ENCODE measurements at places on chromosomes 1 and 21. TPM values are rescaled to one million over a fixed set of nuclear protein-coding genes. Genes with fewer than 3 reads are reported as not detected.

DNA sequence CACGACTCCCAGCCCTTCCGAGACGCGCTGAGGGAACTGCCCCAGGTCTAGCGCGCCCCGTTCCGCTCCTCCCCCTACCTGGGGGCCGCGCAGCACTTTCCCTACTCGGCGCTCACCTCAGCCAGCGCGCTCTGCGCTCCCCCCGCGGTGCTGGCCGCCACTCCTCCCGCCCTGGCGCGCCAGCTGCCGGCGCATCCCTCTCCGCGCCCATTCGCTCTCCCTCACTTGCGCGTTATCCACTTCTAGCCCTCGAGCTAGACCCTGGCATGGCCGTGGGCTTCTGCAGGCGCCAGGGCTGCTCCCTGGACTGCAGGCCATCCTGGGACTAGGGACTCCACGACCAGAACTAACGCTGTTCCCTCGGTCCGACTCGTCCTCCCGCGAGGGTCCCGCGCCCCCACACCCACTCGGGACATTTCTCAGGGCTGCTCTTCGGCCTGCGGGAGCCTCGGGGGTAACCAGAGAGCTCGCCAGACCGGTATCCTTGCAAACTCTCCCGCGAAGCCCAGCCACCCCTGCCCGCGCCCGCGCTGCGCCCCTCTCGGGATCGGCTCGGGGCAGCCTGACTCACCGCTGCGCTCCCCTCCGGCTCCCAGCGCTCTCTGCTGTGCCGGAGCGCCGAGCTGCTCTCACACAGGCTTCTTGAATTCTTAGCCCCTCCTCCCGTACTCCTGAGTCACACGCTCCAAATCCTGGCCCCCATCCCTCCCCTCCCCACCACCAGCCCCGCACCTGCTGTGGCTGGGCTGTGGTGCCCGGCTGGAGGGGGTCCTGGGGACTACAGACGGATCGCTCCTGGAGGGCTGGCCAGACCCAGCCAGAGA lies at the start of gene NGF:
Gene NGF (minus strand): TSS at position 617 of the 824 bp plus-strand sequence. CDS start 51,454 bp downstream, outside the sequence.
- no peak for DNase-seq

DNA sequence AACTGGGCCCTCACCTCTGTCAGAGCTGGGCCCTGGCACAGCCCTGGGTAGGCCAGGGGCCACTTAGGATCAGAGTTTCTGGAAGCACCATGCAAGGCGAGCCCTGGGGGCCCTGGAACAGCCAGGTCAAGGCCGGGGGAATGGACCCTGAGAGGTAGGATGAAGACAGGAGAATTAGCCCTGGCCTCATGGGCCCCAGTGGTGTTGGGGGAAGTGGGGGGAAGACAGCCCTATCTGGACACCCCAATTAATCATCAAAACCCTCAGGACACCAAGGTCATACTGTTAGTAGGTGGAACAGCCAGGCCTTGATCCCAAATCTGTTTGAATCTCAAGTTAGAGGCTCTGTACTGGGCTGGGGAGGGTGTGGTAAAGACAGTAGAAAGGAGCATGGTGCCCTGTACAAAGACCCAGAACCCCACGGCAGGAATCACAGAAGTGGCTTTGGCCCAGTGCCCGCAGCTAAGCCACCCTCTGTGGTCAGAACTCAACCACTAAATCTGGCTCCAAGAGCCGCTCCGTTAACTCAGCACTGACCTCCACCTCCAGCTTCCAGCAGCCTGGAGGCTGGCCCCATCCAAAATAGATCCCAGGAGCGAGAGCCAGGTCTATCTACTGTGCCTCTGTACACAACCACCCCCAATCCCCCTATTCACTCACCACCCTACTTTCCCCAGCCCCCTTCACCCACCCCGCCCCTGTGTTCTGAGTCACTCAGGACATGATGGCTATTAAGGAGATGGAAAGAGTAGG lies 14.0 kb upstream of the TRIM63 start:
- DNase-seq = no peak

DNA sequence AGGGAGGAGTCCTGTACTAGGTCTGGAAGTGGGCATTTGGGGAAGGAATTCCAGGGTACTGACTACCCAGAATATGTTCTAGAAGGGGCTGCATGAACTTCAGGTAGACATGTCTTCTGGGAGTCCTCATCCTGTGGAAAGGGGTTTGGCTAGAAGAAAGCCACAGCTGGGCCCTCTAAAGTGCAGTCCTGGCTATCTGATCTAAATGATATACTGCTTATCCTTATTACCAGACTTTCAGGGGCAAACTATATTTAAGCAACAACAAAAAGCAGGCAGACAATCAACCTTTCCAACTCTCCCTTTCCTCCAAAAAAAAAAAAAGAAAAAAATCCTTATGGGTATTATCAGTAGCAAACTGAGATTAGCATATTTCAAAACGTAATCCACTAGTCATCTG lies 29.8 kb upstream of the GFI1 start:
- no peak for DNase-seq

- DNase-seq = no peak
Observed at GRCh38 chr1:43908858-43909257, 24.7 kb upstream of the ARTN start.

The CHRM3 gene
- 58.5 TPM for total RNA-seq

The TNFSF4 gene
- 2.6 TPM for total RNA-seq

- no peak for DNase-seq
Observed at GRCh38 chr1:166844791-166845190, 5.5 kb downstream of the POGK start.

- no peak for DNase-seq
Observed at GRCh38 chr1:242770366-242770765, 245.9 kb upstream of the PLD5 start.

All from urinary bladder (tissue), 4 donors.